ENCODE measurements at places on chromosomes 3 and 15.

DNA sequence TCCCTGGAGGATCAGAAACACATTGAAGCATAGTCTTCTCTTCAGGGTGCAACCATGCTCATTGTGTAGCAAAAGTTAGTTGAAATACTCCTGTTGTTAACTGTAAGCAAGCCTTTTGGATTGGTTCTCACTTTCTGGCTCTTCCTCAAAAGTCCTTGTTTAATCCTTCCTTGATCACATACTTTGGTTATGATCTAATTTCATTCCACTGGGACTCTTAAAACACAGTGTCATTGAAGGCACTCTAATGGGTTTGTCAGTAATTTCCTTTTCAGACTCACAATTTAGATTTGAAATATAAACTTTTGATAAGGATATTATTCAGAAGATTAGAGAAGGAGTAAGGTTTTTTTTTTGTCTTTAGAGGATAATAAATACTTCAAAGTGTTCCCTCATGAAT, 451.7 kb upstream of the SGO1 start:
- no peak for DNase-seq

GRCh38 chr3:15089201-15089600, 9.7 kb downstream of the RBSN start:
- no peak for DNase-seq

DNA sequence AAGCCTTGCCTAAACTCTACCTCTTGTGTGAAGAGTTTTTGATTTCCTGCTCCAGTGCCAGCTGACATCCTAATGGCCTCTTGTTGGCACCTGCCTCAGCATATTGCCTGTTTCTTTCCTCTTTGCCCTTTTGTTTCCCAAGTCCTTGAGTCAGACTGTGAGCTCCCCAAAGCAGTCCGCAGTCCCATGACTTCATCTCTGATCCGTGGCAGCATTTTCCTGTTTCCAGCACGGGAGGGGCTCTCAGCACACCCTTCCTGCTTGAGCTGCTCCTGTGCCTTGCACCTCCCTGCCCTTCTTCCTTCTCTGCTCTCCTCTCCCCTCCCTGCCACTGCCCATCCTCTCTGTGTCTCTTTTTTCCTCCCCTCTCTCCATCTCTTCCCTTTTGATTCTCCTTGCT, 179.6 kb downstream of the EPHB1 start:
- no peak for DNase-seq

DNA sequence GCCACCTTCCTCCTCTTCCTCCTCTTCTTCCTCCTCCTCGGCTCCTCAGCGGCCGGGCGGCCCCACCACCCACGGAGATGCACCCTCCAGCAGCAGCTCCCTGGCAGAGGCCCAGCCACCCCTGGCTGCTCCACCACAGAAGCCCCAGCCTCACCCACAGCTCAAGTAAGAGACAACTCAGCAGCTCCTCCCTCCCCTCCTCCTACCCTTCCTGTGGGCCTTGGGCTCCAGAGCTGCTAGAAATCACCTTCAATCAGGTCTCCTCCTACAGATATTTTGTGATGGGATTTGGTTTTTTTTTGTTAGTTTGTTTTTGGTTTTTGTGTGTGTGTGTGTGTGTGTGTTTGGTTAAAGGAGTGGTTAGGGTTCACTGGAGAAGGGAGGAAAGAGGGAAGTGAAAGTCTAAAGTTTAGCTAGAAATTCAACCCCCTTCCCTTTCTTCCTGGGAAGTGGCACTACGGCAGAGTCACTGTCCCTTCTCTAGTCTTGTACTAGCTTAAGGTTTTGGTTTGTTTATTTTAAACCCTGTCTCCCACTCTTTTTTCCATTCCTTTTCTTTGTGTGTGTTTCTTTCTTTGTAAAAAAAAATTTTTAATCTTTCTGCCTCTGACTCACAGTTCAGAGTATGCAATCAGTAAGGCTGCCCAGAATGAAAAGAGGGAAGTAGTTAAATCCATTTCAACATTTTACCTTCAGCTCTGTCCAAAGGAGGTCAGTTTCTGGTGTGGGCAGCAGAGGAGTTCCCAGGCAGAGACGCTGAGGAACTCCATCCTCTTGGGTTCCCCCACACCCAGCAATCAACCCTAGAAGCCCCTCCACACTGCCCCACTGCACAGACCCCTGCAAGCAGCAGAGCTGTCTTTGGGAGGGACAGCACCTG, 29.0 kb upstream of the TIMP4 start:
- DNase-seq = peak; percentile 73

DNA sequence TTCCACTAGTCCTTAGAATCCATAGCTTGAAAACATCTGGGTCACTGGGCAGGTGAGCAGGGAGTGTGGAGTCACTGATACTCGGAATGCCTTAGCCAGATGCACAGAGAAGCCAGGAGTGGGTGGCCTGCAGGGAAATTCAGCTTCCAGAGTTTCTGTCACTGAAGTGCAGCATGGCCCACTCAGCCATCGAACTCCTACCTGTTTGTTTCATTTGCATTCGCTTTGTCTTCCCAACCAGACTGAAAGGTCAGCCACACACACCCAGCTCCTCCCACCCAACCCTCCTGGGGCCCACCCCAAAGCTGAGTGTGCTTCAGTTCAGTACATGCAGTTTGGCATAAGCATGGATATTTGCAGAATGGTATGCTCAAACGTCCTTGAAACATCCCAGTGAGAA, 124.5 kb upstream of the ATP10A start:
- DNase-seq = no peak

DNA sequence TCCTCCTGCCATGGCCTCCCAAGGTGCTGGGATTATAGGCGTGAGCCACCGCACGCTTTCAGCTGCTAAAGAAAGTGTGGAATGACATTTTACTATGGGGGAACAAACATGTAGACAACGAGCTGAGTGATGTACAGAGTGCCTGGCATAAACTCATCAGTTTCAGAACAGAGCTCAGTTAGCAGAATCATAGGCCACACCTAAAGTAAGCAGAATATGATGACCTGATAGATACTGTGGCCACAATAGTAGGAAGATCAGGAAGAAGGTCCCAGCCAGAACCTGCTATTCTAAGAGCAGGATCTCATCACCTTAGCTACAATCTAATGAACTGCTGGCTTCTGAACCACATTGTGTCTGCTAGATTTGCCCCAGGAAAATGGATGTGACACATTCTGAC, 158.3 kb downstream of the TPRG1 start:
- no peak for DNase-seq

All from activated T-cell treated with anti-CD3 and anti-CD28 coated beads, Interleukin-2, amount 50 U/mL, for 24 hours (primary cell).